Naive thymus-derived CD8-positive, alpha-beta T cell (primary cell): ENCODE measurements at places on chromosomes 5 and 9. TPM values are rescaled to one million over a fixed set of nuclear protein-coding genes. Genes with fewer than 3 reads are reported as not detected.
A peak's percentile ranks its signal among the peaks of the same experiment; 100 is the strongest.

GRCh38 chr5:41921874-41922273 is 3.2 kb upstream of the FBXO4 start:
- peaks cover 39% of the 10 kb centered on the region for H3K36me3 ChIP-seq
- peaks cover 38% of the 10 kb centered on the region for H3K4me1 ChIP-seq
- no peak for DNase-seq
- H3K27me3 ChIP-seq = no peaks in the 10 kb centered on the region
- no peak overlapping the region for H3K27ac ChIP-seq

The UAP1L1 gene
- 28.7 TPM for total RNA-seq

The CCL27 gene
- not detected for total RNA-seq

The WDR38 gene
- not detected for total RNA-seq

DNA sequence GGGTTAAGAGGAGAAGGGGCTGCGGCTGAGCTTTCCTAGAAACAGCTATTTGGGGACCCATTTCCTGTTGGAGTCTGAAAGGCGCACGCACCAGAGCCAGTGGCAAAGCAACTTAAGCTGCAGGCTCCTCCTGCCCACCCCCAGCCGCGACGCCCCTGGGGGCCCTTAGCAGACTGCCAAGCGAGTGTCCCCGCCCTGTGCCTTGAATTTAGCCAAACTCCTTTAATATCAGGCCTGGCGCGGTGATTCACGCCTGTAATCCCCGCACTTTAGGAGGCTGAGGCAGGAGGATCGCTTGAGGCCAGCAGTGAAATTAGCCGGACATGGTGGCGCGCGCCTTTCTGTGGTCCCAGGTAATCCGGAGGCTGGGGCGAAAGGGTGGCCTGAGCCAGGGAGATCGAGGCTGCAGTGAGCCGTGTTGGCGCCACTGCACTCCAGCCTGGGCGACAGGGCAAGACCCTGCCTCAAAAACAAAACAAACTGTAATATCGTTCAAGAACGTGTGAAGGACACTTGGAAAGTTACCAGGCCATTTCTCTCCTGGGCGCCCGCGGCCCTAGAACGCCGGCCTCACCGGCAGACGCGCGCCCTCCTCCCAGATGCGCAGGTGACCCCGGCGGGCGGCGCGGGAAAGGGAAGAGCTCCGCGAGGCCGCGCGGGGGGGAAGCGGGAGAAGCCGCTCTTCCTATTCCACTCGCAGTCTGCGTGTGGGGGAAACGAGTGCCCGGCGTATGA is 1.0 kb upstream of the F2R start:
- peak overlapping the region; percentile 75 for H3K4me3 ChIP-seq
- peaks cover 38% of the 10 kb centered on the region for H3K27me3 ChIP-seq
- H3K36me3 ChIP-seq = no peaks in the 10 kb centered on the region
- peak; percentile 7 for DNase-seq
- no peak overlapping the region for H3K27ac ChIP-seq
- peaks cover 5% of the 10 kb centered on the region for H3K4me1 ChIP-seq

GRCh38 chr9:89593727-89594427 is 10.9 kb upstream of the GADD45G start:
- H3K4me3 ChIP-seq = no peak overlapping the region
- no peaks in the 10 kb centered on the region for H3K36me3 ChIP-seq
- DNase-seq = peak; percentile 74
- peaks cover 4% of the 10 kb centered on the region for H3K4me1 ChIP-seq

DNA sequence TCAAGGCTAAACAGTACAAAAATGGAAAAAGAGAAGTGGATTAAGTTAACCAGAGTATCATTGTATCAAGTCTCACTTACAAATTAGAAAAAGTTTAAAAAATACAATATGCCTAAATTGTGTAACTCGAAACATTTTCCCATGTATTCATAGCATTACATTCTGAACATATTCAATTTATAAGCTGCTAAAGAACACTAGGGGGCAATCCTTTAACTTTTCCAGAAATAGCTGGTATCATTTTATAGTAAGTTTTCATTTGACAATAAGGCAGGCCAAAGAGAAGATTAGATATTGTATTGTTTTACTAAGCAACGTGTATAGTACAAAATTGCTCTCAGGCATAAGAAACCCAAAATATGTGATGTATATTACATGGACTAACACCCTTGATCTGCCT is 234.6 kb downstream of the ADGRV1 start:
- peaks cover 9% of the 10 kb centered on the region for H3K27me3 ChIP-seq
- no peak overlapping the region for H3K27ac ChIP-seq
- no peaks in the 10 kb centered on the region for H3K4me1 ChIP-seq
- peaks cover 23% of the 10 kb centered on the region for H3K36me3 ChIP-seq

DNA sequence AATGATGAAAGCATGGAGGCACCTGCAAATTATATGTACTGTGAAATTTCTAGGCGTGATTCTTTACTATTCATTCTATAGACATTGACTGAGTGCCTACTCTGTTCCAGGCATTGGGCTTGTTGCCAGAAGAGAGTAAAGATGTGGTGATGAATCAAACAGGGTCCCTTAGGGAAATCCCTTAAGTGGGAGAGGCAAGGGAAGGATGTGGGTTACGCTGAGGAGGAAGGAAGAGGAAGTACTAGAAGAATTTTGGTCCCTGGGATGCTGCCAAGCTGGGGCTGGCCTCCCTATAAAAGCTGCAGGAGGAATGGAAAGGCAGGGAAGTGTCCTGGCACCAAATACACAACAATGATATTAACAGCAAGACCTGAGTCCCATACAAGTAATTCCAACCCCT is 76.7 kb upstream of the SPOCK1 start:
- peaks cover 25% of the 10 kb centered on the region for H3K27me3 ChIP-seq
- H3K4me3 ChIP-seq = no peak overlapping the region
- H3K27ac ChIP-seq = no peak overlapping the region
- no peaks in the 10 kb centered on the region for H3K36me3 ChIP-seq

- H3K4me3 ChIP-seq = peak overlapping the region; percentile 30
- no peaks in the 10 kb centered on the region for H3K27me3 ChIP-seq
- H3K27ac ChIP-seq = peak overlapping the region; percentile 29
- no peaks in the 10 kb centered on the region for H3K36me3 ChIP-seq
- no peak for DNase-seq
Observed at GRCh38 chr9:107260437-107261081, 22.5 kb upstream of the RAD23B start.

DNA sequence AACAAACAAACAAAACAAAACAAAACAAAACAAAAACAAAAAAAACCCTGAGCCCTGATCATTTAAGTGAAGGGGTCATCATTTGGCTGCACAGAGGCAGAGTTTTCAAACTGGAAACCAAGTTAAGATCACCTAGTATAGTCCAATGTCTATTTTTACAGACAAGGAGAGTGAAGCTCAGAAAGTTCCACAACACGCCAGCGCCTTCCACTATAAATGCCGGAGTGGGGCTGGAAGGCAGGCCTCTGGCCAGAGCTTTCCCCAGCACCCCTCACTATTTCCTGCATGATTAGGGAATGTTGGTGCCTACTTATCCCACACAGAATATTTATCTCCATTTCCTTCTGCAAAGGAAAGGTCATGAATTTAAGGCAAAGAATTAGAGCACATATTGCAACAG is 319.7 kb upstream of the WWC1 start:
- H3K4me1 ChIP-seq = no peaks in the 10 kb centered on the region
- no peaks in the 10 kb centered on the region for H3K36me3 ChIP-seq
- no peak for DNase-seq

DNA sequence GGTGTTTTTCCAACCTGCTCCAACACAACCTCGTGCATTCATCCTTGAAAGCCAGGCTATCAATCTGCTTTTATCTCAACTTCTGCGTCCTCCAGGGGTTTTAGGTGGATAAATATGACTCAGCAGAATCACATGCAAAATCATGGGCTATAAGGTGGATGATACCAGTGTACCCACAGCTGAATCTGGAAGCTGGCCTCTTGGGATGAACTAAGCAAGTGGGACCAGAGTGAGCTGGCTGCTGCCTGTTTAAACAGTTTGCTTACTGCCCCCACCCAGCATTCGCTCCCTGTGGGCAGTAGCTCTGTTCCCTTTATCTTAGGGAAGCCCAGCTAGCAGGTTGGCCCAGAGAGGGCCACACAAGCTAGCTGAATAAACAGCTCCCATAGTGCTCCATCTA is 194.0 kb downstream of the CRB2 start:
- no peak overlapping the region for H3K4me3 ChIP-seq
- H3K36me3 ChIP-seq = peaks cover 20% of the 10 kb centered on the region
- H3K27me3 ChIP-seq = no peaks in the 10 kb centered on the region
- no peaks in the 10 kb centered on the region for H3K4me1 ChIP-seq
- no peak for DNase-seq

GRCh38 chr5:134098690-134099089 is 15.8 kb upstream of the TCF7 start:
- peak overlapping the region; percentile 36 for H3K4me3 ChIP-seq
- no peaks in the 10 kb centered on the region for H3K27me3 ChIP-seq
- peaks cover 38% of the 10 kb centered on the region for H3K4me1 ChIP-seq
- DNase-seq = no peak
- H3K36me3 ChIP-seq = no peaks in the 10 kb centered on the region

The PHYHD1 gene
- total RNA-seq = 6.9 TPM

DNA sequence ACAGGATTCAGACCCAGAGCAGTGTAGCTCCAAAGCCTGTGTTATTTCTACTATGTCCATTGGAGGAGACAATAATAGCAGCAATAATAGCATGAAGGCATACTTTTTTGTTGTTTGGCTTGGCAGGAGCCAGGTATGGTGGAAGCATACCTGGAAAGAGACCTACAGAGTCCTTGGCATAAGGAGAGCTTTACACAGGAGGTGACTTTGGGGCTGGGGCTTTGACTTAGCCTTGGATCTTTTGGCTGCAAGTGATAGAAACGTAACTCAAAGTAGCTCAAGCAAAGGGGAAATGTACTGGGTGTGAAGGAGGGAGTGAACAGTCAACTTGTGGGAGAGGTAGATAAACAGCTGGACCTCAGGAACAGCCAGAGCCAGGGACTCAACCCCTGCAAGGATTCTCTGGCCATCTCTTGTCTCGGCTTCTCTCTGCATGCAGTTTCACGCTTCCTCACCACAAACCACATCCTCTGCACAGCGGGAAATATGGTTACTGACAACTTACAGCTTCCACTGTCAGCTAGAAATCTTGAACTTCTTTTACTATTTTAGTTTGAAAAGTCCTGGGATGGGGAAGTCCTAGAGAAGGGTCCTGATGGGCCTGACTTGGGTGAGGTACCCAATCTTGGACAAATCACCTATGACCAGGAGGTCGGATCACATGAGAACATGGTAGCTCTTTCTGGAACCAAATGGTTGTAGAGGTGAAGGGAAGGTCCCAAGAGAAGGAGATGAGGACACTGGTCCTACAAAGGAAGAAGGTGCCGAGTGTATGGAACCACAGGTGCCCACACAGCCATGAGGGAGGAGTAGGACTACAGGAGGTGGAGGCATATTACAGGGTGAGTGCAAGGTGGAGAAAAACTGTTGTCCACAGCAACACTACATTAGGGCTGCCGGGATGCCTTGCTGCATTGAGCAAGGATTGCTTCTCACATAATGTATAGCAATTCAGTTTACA is 47.0 kb upstream of the TGFBR1 start:
- no peaks in the 10 kb centered on the region for H3K27me3 ChIP-seq
- peak overlapping the region; percentile 19 for H3K27ac ChIP-seq
- DNase-seq = peak; percentile 88
- H3K36me3 ChIP-seq = no peaks in the 10 kb centered on the region

GRCh38 chr5:64952951-64953673 is 184.4 kb downstream of the CWC27 start:
- DNase-seq = no peak
- H3K27ac ChIP-seq = no peak overlapping the region

DNA sequence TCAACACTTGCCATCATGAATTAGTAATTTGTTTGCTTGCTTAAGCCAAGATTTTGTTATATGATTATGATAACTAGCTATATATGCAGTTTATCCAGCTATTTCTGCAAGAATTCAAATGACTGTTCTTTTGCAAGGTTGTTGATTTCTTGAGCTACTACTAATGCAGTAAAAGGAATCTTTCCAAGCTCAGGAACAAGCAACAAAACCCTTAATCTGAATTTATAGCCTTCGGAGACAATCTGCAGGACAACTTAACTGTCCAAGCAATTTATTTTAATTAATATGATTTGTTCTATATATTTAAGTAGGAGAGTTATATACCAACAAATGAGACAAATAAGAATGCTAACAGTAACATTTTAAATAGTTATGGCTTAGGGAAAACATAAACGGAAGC is 426.8 kb upstream of the POU5F2 start:
- no peaks in the 10 kb centered on the region for H3K4me1 ChIP-seq
- no peak overlapping the region for H3K27ac ChIP-seq
- peaks cover 8% of the 10 kb centered on the region for H3K36me3 ChIP-seq
- H3K27me3 ChIP-seq = no peaks in the 10 kb centered on the region
- no peak overlapping the region for H3K4me3 ChIP-seq

DNA sequence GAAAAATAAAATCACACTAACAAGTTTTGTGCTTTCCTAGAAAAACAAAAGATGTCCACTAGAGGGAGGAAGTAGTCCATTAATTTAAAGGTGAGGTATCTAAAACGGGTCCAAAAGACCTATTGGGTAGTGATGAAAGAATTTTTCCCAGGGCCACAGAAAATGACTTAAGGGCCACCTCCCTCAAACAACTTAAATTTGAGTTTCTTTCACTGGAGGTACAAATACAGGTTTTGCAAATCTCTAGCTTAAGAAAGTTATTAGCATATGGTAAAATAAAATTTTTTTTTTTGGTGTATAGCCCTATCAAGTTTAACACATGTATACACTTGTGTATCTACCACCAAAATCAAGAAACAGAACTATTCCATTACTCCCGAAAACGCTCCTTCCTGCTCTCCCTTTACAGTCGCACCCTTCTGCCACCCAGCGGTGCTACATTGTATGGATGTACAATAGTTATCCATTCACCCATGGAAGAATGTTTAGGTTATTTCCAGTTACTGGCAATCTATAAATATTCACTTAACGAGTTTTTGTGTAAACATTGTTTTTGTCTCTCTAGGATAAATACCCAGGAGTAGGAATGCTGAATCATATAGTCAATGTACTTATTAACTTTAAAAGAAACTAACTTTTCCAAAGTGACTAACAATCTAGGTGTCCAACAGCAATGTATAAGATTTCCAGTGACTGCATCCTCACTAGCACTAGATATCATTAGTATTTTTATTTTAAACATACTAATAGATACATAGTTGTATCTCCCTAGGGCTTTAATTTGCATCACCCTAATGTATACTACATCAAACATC is 21.9 kb downstream of the DEPDC1B start:
- no peak overlapping the region for H3K27ac ChIP-seq
- DNase-seq = no peak
- H3K4me1 ChIP-seq = no peaks in the 10 kb centered on the region
- H3K27me3 ChIP-seq = peaks cover 3% of the 10 kb centered on the region
- H3K36me3 ChIP-seq = no peaks in the 10 kb centered on the region

The LECT2 gene
- total RNA-seq = not detected

The ORM2 gene
- not detected for total RNA-seq

GRCh38 chr5:167571824-167572223 is 719.6 kb upstream of the WWC1 start:
- no peak overlapping the region for H3K27ac ChIP-seq
- peaks cover 21% of the 10 kb centered on the region for H3K27me3 ChIP-seq
- DNase-seq = no peak
- H3K36me3 ChIP-seq = no peaks in the 10 kb centered on the region
- H3K4me3 ChIP-seq = no peak overlapping the region
- H3K4me1 ChIP-seq = peaks cover 7% of the 10 kb centered on the region

DNA sequence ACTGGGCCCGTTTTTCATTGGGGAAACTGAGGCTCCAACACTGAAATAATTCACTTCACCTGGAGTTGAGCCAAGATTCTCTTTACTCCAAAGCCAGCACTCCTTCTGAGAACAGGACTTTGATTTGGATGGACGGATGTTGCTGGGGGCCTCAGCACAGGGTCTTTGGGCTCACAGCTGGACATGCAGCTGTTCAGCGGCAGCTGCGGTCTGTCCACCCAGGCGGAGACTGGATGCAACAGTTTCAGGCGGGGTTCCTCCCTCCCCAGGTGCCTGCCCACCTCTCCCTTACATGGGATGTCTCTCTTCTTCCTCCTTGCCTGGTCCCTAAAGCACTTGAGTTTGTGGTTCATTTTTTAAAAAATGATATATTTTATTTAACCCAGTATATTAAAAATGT is 219.0 kb upstream of the IRX4 start:
- no peaks in the 10 kb centered on the region for H3K36me3 ChIP-seq
- no peak for DNase-seq
- H3K27me3 ChIP-seq = peaks cover 9% of the 10 kb centered on the region

The S1PR3 gene
- total RNA-seq = not detected
